ENCODE measurements at places on chromosomes 2 and 18.

- DNase-seq: no peak
These were observed 207.9 kb downstream of the ARL4C start for GRCh38 chr2:234288974-234289455.

DNA sequence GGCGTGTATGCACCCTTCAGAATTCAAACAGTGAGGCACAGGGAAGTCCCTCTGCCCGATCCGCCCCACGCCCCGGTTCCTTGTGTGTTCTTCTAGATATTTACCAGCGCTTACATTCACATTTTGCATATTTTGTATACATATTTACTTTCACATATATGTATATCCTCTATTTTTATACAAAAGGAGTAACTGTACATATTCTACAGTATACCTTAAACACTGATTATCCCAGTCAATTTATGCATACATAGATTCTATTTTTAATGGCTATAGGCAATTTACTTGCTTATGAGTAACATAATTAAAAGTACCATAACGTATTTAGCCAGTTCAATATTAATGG is 307 bp upstream of the DUSP11 start:
- no peak for DNase-seq

- DNase-seq: no peak
These were observed 860.1 kb downstream of the BCL11A start for GRCh38 chr2:59693231-59693959.

DNA sequence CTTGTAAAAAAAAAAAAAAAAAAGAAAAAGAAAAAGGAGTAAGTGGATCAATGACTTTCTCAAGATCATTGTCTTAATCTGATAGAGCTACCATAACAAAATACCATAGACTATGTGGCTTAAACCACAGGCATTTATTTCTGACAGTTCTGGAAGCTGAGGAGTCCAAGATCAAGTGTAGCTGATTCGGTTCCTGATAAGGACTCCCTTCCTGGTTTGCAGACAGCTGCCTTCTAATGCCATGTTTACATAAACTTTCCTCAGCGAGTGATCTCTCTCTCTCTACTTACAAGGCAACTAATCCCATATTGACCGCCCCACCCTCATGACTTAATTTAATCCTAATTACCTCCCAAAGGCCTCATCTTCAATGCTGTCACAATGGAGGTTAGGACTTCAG is 36.5 kb upstream of the SIX2 start:
- no peak for DNase-seq

DNA sequence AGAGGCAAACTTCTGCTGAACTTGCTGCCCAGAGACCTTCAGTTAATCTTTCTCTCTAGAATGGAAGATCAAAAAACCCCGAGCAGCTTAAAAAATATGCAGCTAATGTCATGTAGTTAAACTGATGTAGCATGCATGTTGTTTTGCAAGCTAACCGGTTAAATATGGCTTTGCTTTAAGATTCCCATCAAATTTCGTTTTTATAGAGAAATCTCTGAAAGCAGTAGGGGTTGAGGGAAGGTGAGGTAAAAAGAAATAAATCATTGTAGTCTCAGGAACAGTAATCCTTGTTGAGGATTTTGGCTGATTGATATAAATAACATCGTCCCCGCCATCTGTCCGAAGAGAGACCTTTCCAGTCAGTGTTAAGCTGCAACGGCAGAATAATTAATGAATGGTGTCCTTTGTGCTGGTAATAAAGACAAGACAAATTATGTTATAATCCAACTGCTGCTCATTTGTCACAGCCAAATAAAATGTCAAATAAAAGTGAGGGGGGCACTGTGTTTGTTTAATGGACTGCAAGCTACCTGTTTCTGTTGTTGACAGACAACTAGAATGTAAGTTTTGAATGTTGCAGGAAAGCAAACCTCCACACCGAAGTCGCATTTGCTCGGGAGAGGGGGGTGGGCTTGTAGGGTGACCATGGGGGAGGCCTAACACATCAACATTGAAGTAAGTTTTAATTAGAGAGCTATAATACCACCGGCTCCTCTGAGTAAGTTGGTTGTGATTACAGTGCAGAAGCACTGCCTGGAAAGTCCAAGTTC is 555.5 kb downstream of the ARHGAP15 start:
- DNase-seq: no peak

DNA sequence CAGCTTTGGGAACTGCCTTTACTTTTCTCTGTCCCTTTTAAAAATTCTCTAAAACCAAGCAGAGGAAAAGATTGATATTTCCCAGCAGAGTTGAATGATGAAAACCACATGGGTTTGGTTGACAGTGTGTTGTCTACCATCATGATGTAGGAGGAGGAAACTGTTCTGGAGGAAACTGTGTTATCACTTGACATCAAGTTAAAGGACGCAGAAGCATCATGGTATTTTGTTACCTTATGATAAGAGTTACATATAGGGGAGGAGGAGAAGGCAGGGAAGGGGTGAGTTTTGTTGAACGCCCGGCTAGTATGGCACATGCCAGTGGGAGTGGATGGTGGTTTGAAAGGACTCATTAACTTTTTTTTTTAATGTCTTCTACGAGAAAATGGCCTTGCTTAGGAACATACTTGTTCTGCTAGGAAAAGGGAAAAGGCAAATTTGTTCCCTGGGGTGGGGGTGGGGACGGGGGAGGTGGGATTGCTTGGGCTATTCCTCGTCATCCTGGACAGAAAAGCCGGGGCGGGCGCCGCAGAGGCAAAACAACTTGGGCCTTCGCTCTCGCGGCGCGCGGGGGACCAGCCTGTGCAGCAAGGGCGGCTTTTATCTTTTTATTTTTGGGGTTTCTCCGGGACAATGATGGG is 766 bp downstream of the TMEM17 start:
- DNase-seq: no peak

DNA sequence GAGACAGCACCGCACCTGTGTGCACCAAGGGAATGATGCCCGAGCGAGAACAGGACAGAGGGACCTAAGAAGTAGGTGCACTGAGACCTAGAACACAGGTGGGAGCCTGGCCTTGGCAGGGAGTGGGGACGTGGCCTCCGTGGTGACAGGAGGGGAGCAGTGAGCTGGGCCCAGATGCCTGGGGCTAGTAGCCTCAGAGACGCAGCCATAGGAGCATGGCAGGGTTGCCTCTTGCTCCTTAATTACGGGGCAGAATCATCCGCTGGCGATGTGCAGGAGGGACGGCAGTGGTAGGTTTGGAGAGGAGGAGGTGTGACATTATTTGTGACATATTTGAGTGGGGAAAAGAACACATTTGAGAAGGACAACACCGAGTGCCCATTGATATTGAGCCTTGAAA is 57.0 kb upstream of the HPCAL1 start:
- DNase-seq: no peak

DNA sequence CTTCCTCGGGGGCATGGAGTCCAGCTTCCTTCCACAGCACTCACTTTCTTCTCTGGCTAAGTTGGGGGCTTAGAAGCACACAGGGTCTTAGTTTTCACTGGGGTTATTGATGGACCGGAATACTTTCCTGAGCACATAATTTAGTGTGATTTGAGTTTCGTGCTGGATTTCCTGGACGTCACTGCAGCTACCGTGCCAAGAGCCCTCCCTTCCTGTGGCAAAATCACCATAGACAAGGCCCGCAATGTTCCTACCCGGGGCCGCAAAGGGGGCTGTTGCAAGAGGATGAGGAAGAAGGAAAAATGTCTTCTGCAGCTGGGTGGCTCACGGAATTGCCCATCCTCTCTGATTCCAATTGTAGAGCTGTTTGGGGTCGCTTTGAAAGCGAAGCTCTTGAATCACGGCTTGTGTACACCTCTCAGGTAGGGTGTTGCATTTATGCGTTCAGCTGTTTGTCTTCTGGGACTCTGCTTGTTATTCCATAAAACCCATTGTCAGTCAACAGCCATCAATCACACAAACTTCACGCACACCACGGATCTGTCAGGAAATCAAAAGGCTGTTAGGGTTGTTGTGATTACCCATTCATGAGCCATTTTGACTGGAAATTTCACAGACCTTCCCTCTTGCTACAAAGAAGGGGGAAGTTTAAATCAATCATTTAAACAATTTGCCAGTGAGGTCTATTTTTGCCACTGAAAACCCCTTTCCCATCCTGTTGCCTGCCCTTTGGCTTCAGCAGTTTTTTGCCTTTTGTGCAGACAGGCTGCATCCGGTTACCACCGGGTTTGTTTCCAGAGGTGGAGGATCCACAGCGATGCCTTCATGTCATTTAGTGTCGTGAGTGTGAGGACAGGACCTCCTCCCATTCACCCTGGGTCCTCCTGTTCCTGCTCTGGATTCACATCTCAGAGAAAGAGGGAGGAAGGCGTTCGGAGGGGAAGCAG is 36.0 kb downstream of the SMIM21 start:
- DNase-seq: no peak

DNA sequence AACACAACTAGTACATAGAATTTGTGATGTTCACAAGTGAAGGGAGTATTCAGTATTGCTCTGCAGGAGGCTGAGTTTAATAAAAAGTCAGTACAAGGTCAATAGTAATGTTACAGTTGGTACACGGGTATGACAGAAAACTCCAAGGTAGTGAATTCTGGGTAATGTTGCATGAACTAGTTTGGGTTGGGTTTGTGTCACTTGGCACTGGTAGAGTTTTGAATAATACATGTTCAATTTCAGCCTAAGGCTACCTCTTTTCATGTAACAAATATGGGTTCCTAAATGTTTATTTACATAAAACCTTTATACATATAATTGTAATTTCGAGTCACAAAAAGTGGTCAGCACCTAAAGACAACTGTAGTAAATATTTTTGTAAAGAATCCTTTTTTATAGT is 19.4 kb downstream of the CTIF start:
- DNase-seq: no peak

DNA sequence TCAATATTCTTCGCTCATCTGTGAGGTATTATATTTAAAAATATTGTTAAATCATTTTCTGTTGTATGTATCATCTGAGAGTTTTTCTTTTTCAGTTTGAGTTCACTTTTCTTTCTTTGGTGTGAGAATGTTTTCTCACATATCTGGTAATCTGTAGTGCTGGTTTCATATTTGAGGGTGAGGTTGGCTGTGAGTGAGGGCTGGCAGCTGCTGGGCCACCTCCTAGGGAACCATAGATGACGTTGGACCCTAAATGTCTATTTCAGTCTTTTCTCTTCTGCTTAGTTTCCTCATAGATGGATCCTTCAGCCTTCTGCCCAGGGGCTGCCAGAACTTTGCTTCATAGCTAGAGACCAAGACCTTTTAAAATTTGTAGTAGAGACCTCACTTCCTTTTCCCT is 33.5 kb downstream of the MGAT5 start:
- DNase-seq: no peak

DNA sequence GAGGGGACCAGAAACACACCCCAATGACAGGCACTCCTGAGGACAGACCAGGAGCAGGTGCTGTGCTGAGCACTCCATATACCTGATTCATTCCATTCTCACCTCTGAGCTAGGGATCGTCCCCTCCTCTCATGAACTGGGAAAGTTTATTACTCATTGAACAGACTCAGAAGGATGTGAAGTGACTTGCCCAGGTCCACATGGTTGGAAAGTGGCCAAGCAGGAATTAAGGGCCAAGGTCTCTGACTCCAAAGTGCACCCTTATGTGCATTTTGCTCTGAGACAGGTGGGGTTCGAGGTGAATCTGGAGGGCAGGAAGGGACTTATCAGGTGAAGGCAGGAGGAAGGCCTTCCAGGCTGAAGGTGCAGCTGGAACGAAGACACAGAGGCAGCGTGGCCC is 25.1 kb upstream of the PLB1 start:
- no peak for DNase-seq

DNA sequence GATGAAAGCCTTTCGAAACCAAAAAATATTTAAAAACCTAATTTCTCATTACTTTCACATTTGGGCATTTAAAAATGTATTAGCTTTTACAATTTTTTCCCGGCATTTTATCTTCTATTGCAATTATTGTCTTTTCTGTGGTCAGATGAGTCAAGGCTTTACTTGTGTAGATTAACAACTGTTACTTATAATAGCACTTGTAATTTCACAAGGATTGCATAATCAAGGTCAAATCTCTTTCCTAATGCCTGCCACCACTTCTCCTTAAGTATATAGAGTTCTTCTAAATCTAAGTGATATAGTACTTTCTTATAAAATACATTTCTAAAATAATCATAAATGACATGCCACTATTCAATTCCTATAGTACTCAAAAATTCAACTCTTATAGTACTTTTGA is 67.2 kb downstream of the SLC8A1 start:
- peak; percentile 64 for DNase-seq

GRCh38 chr2:11556101-11556806 is 22.4 kb downstream of the GREB1 start:
- no peak for DNase-seq

DNA sequence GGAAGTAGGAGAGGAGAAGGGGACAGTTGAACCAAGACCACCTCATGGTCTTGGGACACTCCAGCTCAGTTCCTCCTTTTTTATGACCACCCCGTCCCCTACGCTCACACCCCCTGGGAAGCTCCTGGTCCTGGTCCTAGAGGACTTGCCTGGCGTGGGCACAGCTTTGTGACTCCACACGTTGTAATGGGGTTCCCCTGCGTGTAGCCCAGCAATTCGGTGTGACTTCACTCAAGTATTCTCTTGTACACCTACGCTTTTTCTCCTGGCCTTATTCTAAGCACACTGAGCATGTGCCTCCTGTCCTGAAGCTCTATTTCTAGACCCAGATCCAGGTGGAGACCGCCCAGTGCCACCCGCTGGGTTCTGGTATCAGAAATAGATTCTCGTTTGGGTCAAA is 36.1 kb upstream of the B3GNT7 start:
- DNase-seq: no peak

- no peak for DNase-seq
These were observed 119.5 kb downstream of the RAD51AP2 start for GRCh38 chr2:17398770-17399169.

DNA sequence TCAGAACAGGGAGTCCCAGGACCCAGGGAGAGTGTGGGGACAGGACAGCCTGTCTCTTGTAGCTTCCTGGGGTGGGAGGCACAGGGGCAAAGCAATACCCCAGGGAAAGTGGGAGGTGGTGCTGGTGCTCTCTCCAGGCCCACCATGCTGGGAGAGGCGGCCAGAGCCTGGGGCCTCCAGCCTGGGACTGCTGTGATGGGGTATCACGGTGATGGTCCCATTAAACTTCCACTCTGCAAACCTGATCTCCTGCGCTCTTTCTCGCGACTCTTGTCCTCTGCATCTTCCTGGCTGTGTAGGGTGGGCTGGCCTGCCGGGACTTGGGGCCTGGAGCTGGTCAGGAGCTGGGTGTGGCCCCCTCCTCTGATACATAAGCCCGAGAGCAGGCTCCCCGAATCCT is 8.0 kb upstream of the CAPN10 start:
- no peak for DNase-seq

DNA sequence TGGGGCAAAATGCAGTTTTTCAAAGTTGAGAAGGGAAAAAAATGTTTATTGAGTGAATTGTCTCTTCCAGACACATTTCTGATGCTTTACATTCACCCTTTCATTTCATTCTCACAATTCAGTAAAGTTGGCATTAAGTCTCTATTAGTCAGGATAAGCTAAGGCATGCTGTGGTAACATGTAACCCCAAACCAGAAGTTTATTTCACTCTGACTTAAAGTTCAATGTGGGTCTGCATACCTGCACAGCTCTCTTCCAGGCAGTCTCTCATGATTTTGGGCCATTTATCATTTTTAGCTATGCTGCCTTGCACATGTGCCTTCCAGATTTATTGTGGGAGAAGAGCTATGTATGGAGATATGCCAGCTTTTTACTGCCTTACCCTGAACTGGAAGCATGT is 48.0 kb downstream of the DDX18 start:
- DNase-seq: no peak

All from non-pigmented ciliary epithelial cell (primary cell).